ENCODE measurements at places on chromosomes 11 and 22.

GRCh38 chr11:396948-397548 lies 3.0 kb downstream of the PKP3 start:
- DNase-seq: peak; percentile 55

GRCh38 chr11:2202900-2203439 lies 31.4 kb upstream of the TH start:
- no peak for DNase-seq

DNA sequence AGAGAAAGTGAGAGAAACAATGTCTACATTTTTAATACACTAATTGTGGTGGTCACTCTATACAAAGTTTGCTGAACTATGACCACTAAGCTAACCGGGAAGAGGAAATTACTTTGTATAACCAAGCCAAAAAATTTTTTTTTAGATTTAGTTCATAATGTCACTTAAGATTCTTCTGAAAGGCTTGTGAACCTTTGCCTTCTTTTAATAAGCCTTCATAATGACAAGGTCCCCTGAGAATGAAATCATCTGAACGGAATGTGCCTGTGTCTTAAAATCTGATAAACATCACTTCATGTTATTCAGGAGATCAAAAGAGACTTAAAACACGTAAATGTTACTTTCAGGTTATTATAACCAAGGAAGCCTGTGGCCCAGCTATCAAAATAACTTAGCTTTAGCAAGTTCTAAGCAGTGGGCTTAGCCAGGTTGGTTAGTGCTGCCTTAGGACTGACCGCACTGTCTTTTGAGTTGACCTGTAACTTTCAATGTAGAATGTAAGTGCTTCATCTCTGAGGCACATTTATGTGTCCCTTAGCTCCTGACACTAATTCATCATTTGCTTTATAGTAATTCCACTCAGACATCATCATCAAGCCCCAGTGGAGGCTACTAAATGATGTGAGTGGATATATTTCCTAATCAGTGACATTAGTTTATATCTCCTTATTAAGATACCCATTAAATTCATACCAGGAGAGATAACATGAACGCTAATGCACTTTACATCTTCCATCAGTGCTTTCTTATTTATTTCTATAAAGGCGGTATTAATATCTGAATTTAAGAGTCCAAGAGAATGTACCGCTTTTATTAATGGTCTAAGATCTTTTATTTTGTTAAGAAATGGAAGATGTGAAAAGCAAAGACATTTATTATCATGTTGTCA lies 122.5 kb downstream of the WNT11 start:
- no peak for DNase-seq

DNA sequence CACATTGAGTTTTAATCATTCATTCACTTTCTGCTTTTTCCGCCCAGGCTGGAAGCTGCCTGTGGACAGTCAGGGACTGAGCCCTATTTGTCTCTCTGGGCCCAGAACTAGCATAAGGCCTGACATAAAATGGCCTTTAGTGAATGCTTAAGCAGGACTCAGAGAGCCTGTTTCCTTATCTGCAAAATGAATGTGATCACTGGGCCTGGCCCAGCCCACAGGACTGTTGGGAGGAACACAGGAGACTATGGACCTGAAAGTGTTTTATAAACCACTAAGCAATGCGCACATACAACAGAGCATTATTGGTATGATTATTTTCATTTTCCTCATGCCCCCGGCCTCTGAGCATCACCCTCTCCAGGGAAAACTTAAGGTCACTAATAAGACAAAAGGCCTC lies 3.9 kb upstream of the MYH9 start:
- no peak for DNase-seq

DNA sequence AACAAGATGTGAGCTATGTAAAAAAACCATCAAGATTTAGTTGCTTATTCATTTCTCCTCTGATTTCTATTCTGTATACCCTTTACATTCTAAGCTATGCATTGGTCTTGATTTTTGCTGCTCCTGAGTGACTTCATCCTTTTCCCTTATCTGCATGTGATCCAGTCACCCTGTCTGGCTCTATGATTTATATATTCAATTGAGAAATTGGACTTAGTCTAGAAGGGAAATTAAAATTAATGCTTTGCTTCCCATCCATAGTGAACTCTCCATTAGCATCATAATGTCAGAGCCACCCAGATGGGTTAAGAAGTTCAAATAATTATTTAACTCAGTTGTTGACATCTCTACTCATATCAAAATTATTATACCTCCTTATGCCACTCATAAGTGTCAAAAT lies 5.0 kb downstream of the JRKL start:
- no peak for DNase-seq

DNA sequence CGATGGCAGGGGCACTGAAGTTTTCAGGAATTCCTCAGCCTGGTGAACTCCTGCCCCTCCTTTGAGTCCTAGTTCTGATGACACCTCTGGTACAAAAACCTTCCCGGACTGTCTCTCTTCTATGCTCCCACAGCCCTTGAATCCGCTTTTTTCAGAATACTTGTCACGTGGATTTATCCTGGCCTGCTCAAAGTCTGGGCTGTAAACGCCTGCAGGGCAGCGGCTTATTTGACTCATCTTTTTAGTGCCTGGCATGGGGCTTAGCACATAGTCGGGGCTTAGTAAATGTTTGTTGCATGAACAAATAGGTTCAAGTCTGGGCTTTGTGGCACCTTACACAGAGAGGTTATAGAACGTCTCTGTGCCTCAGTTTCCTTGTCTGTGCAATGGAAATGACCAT lies 13.4 kb upstream of the KCNJ11 start:
- DNase-seq: no peak

- no peak for DNase-seq
These were observed 29.6 kb downstream of the POLDIP3 start for GRCh38 chr22:42585096-42585495.

Measured in activated naive CD4-positive, alpha-beta T cell treated with Interleukin-2 at 50 U/mL for 16 hours (primary cell).